ENCODE measurements at places on chromosomes 5 and 9.
A peak's percentile ranks its signal among the peaks of the same experiment; 100 is the strongest.

DNA sequence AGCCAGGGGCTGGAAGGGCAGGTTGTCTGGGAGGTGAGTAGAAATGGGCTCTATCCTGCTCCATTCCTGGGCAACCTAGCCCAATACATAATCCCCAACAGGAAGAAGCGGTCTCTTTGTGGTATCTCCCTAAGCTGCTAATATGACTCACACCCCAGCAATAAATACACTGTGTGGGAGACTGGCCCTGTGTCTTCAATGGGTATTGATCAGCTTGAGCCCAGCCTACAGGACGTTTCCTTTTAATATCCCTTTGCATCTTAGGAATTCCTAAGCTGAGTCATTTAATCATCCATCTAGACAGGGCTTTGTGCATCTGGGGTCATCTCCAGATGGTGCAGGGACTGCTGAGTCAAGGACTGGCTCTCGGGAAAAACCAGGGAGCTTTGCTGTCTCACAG lies 207.0 kb upstream of the PANK3 start:
- no peak for DNase-seq

GRCh38 chr5:78974011-78974410 lies 11.1 kb downstream of the ARSB start:
- DNase-seq = no peak

DNA sequence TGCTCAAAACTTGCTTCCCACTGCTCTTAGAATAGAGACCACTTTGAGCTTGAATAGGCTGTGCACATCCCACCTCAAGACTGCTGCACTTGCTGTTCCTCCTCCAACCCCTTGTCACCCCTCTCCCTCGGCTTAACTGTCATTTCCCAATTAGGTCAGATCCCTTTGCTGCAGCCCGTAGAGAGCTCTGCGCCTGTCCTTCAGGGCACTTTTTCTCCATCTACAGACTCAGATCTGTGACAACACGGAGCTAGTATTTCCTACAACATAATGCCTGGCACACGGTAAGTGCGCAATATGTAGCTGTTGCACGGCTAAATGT lies 485 bp upstream of the HABP4 start:
- DNase-seq = no peak

- DNase-seq = no peak
These were observed 185.2 kb downstream of the GADD45G start for GRCh38 chr9:89789922-89790510.

DNA sequence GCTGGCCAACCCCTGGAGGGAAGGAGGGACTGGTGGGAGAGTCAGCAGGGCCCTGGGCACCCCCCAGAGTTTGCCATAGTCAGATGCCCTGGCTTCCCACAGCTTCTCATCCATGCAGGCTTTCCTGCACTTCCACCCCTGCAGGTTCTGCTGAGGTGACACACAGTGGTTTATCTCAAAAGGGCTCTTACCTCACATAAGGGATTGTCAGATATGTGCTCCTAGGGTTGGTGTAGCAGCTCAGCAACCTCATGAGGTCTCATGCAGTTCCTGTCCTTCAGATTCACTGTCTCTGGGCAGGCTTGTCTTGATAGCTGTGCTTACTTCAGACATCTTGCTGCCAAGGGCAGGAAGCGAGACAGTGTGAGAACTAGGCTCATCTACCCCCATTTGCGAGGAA lies 143.4 kb downstream of the KDM4C start:
- no peak for DNase-seq

- DNase-seq = no peak
These were observed 11.5 kb upstream of the CAAP1 start for GRCh38 chr9:26904070-26904469.

GRCh38 chr5:72351376-72351775 lies 31.2 kb downstream of the PTCD2 start:
- DNase-seq = no peak

- no peak for DNase-seq
These were observed 107.5 kb downstream of the ACER2 start for GRCh38 chr9:19516348-19516747.

GRCh38 chr9:28961623-28962022 lies 1388.3 kb upstream of the C9orf72 start:
- DNase-seq = no peak

DNA sequence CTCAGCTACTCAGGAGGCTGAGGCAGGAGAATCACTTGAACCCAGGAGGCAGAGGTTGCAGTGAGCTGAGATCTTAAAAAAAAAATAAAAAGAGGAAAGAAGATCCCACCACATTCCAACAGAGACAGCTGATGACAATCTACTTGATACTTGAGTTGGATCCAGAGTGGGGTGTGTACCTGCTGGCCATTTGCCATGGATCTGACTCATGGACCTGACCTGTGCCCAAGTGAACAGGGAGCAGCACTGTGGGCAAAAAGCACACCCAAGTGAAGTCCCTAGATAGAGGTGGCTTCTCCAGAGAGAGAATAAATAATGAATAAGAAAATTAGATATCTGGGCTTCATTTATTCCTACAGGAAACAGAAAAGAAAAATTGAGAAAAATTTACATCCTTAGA lies 81.2 kb upstream of the MIER3 start:
- no peak for DNase-seq

DNA sequence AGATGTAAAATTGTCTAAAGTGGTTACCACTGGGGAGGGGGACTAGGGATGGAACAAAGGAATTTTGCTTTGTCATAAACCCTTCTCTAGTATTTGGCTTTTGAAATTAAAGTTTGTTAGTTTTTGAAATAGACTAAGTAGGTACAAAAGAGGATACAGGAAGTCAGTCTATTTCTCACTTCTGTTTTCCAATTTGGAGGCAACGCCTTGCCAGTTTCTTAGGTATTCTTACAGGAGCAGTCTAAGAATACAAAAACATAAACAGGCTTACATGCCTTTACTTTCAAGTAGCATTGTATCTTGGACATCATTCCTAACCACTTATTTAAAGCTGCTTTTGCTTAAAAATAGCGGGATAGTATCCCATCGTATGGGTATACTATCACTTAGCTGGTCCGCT lies 34.4 kb downstream of the ALG2 start:
- no peak for DNase-seq

DNA sequence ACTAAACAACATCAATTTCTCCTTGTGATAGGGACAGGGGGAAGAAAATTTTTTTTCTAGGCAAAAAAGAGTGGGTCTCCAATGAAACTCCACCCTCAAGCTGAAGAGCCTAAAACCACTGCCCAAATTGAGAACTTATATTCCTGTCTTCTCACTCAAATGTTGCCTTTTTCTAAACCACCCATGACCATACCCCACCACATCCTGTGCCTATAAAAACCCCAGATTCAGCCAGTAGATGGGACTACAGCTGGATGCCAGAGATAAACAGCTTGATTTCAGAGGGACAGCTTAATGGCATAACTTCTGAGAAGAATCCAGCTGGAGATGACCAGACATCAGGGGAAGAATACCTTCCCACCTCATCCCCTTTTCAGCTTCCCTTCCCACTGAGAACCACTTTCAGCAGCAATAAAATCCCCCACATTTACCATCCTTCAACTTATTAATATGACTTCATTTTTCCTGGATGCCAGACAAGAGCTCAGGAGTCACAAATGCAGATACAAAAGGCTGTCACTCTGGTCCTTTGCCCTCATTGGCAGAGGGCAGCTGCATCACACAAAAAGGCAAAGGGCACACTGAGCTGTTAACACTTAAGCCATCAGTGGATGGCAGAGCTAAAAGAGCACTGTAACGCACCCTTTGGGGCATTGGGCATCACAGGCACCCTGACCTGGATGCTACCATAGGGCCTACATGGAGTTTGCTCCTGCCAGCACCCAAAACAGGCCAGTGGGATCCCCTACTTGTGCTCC lies 972.5 kb upstream of the CTNND2 start:
- no peak for DNase-seq

- no peak for DNase-seq
These were observed 98.3 kb upstream of the FBN2 start for GRCh38 chr5:128636361-128636760.

GRCh38 chr5:65271906-65272305 lies 209.8 kb downstream of the ADAMTS6 start:
- no peak for DNase-seq

GRCh38 chr5:32522429-32523143 lies 62.8 kb upstream of the SUB1 start:
- peak; percentile 33 for DNase-seq

DNA sequence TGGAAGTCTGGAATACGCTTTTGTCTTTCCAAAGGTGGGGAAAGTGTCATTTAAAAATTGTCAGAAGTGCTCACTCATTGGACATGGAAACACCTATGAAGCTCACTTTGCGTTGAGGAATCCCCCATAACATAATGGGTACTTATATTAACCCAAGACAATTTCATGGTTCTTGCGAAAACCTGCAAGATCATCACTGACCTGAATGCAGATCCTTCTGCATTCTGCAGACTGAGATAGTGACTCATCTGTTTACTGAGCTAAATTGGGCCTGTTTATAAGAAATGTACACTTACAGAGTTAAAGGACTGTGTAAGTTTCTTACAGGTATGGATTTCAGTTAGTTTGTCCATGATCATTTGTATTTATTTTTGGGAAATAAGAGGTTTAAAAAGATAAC lies 153.0 kb downstream of the HMHB1 start:
- DNase-seq = no peak

DNA sequence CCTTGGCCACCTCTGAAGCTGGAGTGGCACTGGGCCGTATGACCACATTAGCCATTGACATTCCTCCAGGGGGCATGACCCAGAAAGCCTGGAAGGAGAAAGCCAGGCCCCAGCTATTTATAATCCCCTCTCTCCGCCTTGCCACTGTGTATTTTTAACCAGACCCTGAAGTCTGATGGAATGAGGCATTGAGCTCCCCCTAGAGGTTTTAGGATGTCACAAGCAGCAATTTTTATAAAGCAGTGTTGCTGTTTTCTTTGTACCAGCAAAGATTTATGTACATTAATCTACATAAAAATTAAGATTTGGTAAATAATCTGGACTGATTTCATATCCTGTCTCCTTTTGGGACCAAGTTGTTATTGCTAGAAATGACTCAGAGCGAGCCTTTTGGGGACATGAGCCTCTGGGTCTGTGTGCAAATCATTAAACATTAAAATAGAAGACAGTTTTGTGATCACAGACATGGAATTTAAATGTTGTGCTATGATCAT lies 127.1 kb downstream of the TRIO start:
- peak; percentile 87 for DNase-seq

DNA sequence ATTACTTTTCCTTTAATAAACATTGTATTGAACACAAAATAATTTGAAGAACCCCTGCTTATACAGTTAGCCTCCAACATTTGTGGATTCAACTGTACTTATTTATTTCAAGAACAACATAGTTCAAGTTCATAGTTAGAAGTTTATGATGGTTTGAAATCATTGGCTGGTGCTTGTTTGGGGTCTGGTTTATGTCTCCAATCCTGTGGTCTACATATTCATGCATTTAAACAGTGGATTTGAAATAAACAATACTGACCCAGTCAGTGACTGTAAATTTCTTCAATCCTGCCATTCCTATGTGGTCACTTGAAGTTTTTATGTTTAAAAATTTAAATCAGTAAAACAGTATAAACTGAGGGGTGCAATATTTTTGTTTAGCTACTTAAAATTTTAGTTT lies 145.1 kb upstream of the TRPC7 start:
- no peak for DNase-seq

- peak; percentile 85 for DNase-seq
These were observed 159.5 kb downstream of the C9orf152 start for GRCh38 chr9:110048403-110048975.

DNA sequence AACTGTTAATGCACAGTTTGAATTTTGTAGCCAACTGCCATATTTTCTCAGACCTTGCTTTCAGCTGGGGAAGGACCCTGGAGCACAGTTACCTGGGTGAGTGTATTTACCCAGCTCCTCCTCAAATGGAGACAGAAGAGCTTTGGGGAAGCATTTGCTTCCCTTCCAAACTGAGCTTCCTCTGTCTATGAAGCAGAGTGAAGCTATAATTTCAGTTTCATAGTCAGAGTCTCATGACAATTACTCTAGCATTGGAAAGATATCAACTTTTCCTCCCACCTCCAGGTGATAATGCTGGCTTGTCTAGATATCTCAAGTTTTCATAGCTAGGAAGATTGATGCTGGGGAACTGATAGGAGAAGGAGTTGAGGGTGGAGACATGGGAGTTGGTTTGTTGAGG lies 406.4 kb upstream of the CLINT1 start:
- no peak for DNase-seq

DNA sequence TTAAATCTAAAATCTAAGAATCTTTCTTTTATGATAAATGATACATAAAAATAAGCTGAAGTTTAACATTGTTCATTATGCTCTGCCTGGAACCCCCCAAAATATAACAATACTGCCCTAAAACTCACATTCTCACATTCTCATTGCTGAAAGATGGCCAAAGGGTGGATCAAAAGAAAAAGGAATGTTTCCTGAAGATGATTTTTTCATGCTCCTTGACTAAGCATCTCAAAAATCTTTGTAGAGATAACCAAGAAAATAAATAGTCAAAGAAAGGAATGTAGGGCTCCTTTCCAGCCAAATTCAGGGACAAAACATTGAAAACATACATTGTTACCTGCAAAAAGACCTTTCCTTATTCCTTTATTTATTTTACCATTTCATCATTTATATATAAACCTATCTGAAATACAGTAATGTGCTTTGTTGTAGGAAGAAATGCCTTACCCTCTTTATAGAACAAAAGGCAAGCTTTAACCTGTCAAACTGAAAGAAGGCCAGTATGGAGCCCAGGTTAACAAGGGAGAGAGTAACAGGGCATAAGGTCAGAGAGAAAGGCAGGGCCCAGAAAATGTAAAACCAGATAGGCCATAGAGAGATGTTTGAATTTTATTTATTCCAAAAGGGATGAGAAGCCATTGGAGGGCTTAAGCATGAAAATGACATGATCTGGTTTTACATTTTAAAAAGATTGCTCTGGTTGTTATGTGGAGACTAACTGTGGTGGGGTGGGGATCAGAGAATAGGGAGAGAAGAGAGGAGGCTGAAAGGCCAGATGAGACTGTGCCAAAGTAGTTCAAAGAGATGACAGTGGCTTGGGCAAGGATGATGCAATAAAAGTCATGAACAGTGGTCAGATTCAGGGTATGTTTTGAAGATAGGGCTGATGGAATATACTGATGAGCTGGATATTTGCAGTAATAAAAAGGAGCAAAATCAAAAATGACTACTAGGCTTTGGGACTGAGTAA lies 37.3 kb upstream of the CDK5RAP2 start:
- DNase-seq = no peak

DNA sequence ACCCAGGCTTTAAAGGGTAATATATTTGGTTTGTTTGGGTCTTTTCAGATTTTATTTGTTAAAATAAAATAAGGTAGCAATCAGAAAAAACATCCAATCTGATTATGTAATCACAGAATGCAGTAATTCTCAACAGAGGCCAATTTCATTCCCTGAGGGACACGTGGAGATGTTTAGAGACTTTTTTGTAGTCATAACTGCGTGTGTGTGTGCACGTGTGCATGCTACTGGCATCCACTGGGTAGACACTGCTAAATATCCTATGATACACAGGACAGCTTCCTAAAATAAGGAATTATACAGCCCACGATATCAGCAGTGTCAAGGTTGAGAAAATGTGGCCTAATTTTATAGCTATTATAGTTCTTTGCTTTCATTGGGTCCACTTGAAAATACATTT lies 180.8 kb upstream of the KLF9 start:
- DNase-seq = no peak

GRCh38 chr9:130846487-130847305 lies 11.6 kb downstream of the ABL1 start:
- no peak for DNase-seq

- DNase-seq = no peak
These were observed 86.5 kb upstream of the ATP10B start for GRCh38 chr5:160938532-160938931.

GRCh38 chr5:134568337-134568700 lies 42.8 kb downstream of the JADE2 start:
- no peak for DNase-seq

- DNase-seq = no peak
These were observed 281.3 kb downstream of the ARRDC3 start for GRCh38 chr5:91101600-91102379.

Data from ascending aorta (tissue), 2 donors.